Activated naive CD4-positive, alpha-beta T cell treated with Interleukin-2 at 50 U/mL for 16 hours (primary cell): ENCODE measurements at places on chromosomes 13 and 19.

DNA sequence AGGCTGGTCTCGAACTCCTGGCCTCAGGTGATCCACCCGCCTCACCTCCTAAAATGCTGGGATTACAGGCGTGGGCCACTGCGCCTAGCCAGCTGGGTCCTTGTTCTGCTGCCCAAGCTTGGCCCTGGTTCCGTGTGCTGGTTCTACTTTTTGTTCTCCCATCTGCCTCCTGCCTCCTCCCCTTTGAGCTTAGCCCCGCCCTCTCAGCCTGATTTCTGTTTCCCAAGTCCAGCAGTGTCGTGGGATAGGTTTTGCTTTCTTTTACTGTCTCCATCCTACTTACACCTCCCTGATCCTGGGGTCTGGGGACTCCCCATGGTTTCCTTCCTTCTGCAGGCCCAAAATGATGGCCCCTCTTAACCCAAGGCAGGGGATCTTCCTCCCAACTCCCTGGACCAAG, 2.4 kb downstream of the BLOC1S3 start:
- no peak for DNase-seq

DNA sequence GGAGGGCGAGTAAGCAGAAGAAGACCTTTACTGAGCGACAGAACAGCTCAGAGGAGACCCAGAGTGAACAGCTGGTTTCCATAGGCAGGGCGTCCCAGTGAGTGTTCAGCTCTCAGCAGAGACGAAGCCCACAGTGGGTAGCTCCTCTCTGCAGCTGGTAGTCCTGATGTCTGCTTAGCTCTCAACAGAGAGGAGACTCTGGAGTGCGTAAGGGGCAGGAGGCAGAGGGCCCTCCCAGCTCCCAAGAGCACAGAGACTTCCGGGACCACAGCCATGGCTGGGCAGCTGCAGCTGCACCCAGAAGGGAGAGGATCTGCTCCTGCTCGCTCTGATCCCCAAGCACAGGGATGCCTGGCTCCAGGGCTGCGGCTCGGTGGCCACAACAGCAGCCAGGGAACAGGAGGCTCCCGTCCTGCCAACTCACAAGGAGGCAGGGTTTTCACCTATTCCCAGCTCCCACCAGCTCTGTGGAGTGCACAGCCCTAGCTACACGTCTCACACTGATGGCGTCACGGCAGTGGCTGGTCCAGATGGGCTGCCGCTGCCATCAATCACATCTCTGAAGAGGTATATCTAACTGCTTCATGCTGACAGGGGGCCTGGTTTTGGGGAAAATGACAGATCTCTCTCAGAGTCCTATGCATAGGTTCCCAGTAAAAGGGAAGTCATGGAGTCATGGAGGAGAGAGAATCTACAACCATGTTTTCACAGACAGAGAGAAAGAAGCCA, 2660.1 kb upstream of the PCDH20 start:
- no peak for DNase-seq

DNA sequence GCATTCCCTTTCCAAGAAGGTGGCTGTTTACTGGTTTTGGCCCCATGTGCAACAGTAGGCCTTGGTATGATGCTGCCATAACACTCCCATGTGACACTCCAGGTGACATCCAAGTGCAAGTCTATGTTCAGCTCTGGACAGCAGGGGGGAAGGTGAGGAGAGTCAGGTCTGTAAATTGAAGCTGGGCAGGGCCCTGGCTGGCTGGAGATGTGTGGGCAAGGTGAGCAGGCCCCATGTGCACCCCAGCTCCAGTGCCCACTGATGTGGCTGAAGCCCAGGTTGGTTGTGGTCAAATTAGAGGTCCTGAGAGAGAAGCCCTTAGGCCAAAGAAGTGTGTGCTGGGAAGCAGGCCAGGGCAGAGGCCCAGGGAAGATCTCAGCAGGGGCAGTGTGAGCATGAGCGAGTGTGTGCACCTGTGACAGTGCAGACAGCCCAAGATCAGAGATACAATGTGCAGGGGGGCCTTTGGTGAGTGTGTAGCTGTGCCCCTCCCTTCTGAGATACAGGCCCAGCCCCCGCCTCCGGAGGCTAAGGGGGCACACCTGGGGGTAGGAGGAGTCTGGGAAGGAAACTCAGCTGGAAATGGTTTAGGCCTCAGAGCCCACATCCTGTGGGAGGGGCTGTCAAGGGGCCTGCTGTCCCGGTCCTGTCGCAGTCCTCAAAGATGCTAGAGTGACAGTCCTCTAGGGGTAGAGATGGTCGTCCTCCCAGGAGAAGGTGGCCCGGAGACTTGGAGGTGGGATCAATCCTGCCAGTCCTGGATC, 18.6 kb downstream of the DEDD2 start:
- DNase-seq = peak; percentile 64

DNA sequence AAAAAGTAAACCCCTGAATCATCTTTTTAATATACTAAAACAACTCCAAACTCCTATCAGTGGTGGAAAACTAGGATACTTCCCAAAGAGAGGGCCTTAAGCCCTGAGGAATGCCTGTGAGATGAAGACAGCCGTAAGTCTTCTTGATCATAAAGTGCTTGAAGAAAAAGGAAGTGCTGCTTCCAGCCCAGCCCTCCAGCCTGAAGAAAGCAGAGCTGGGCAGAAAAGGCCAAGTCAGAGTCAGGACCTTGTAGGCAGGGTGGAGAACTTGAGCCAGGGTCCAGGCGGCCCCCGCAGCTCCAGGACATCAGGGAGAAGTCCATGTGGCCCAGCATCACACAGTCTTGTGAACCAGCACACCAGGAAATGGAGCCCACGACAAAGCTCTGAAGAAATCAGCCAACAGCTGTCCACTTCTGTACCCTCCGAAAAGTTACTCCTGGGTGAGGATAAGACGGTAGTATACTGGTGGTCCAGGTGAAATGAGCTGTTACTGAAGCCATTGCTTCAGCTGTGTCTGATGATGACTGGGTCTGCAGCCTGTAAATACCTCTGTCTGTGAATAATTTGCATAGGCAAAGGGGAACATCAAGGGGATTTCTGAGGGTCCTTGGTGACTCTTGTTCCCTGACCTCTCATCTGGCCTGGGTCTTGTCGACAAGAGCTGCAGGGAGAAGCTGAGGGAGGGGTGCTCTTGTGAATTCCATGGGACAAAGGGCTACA, 18.7 kb upstream of the CRYL1 start:
- no peak for DNase-seq

DNA sequence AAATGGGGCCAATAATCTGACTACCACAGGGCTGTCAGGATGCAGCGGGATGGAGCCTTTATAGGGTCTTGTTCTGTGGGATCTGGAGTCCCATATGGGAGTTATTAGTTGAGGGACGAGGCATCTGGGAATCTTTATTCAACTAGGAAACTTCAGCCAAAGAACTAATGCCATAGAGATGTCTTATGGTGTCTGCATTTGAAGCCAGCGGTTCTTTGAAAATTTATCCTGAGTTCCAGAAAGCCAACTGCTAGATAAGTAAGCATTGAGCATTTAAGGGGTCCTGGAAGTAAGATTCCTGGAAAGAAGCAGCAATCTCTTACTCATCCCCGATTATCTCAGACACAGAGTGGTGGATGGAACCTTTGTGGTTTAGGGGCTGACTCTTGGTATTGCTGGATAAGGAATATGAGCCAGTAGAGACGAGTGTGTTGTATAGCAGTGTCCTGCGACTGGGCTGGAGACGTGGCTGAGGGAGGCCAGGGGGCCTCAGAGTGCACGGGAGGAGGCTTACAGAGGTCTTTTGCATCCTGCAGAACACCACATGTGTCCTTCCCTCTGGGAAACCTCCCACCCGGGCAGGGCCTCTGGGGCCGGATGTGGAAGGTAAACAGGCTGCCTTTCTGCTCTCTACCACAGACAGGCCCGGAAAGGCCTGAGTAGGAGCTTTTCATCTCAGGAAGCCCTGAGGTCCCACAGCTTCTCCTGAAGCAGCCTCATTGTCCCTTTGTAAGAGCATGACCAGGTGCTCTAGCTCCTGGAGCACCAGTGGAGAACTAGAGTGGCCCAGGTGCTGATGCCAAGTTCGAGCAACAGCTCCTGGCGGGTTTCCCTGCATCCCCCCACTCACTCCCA, 28.8 kb downstream of the ACTN4 start:
- no peak for DNase-seq

GRCh38 chr13:101309014-101309619, 107.2 kb downstream of the NALCN start:
- DNase-seq = no peak

DNA sequence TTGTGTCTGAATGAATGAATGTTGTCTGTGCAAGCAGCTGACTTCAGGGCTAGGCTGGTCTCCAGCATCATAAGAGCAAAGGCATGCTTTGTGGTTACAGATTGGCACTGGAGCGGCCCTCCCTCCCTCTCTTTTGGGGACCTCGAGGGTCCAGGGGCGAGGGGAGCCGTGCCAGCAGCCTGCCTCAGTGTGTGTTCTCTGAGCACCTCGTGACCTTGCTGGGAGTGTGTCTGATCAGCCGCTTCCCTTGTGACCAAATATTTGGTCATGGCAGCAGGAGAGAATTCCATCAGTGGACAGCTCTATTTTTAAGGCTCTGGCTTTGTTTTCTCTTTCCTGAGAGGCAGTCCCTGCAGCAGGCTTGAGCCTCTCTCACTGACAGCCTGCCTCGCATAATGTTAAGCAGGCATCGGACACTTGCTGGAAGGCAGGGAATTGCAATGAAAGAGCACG, 329.7 kb downstream of the UQCRFS1 start:
- no peak for DNase-seq

- no peak for DNase-seq
Observed at GRCh38 chr13:25380741-25381324, 9.1 kb downstream of the ATP8A2 start.

GRCh38 chr13:51829568-51829899, 15.4 kb downstream of the TMEM272 start:
- DNase-seq = no peak

GRCh38 chr19:38251564-38252051, 4.6 kb downstream of the PPP1R14A start:
- no peak for DNase-seq

DNA sequence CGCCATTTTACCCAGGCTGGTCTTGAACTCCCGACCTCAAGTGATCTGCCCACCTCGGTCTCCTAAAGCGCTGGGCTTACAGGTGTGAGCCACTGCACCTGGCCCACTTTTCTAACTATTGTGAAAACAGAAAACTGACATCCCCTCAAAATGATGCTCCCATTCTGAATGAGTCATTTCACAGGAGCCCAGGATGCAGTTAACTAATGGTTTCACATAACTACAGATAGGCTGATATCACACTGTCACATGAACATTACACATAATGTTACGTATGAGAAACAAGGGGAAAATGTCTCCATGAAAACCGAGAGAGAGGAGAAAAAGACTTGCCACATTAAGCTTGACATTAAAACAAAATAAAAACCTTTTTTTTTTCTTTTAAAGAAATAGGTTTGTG, 37.5 kb downstream of the N4BP2L2 start:
- no peak for DNase-seq

- no peak for DNase-seq
Observed at GRCh38 chr19:39845584-39845932, 621 bp downstream of the FBL start.

DNA sequence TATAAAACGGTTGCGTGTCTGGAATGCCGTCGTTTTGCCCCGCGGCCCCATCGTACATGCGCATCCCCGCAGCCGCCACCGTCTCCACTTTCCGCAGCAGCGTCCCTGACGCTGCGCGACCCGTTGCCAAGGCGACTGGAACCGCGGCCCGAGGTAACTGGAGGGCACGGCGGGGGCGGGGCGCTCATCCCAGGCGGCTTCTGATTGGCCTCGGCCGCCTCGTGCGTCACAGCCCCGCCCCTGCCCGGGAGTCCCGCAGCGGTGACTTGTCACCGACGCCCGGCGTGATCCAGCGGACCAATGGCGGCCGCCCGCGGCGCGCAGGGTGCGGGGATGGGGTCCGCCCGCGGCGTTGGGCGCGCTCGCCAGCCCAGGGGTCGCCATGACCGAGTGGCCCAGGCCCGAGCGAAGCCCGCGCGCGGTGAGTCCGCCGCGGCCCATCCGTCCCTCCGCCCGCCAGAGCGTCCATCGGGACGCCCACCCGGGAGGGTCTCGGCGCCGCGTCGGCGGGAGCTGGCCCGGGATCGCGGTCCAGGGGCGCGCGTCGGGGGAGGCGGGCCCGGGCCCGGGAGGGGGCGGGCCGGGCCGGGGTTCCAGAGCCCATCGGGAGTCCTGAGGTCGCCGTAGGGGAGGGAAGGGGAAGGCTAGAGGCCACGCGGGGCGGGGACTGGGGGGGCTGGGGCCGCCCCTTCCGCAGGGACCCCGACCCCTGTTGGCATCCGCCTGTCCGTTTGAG, at the start of gene ZSCAN1:
Gene ZSCAN1 (plus strand): TSS at position 285 of the 736 bp plus-strand sequence. CDS start 3,812 bp downstream, outside the sequence.
- DNase-seq = no peak

- peak; percentile 23 for DNase-seq
Observed at GRCh38 chr19:2962018-2962670, 15.2 kb upstream of the TLE6 start.

GRCh38 chr13:94556621-94557020, 39.3 kb downstream of the TGDS start:
- DNase-seq = no peak

DNA sequence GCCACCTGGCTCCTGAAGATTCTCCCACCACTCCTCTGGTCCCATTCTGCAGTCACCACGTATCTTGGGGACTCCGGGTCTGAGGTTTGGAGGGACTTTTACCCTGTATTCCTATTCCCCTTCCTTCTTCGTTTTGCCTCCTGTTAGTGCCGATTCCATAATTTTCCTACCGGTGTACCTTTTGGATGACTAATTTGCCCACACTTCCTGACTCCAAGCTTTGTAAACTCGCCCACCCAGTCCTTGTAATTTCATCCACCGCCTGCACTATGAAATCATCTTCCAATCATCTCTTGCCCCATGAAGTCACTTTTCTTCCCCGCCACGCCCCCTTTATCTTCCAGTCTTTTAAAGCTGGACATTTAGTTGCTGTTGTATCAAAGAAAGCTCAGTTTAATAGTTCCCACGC, 572 bp downstream of the UCHL3 start:
- peak; percentile 31 for DNase-seq

DNA sequence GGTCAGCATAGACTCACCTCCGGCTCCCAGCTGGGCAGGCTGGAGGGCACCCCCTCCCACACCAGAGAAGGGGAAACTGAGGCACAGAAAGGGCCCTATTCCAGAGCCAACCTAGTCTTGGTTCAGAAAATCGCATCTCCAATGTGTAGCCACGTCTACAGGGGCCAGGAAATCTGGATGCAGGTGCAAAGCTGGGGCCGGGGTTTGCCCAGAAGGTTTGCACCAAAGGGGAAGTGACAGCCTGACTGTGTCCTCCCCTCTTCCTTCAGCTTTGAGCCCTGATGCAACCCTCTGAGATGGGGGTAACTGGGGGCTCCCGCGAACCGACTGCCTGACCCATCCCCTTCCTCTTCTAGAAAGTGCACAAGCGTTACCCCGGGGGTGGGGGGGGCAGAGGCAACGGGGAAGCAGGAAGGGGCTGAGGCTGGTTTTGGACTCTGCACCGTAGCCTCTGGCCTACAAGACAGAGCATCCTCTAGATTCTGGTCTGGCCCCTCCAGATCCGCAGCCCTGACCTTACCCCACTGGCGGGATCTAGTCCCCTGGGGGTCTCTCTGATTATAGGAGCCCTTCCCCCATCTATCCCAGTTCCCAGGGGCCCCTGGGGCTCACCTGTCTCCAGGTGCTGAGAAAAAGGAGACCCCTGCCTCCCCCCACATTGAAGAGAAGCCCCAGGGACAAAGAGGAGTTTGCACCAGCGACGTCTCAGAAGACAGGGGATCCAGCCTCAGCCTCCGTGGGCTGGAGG, 1.1 kb upstream of the ONECUT3 start:
- DNase-seq = no peak
